ENCODE measurements at places on chromosomes 7 and 10. TPM values are rescaled to one million over a fixed set of nuclear protein-coding genes. Genes with fewer than 3 reads are reported as not detected.

DNA sequence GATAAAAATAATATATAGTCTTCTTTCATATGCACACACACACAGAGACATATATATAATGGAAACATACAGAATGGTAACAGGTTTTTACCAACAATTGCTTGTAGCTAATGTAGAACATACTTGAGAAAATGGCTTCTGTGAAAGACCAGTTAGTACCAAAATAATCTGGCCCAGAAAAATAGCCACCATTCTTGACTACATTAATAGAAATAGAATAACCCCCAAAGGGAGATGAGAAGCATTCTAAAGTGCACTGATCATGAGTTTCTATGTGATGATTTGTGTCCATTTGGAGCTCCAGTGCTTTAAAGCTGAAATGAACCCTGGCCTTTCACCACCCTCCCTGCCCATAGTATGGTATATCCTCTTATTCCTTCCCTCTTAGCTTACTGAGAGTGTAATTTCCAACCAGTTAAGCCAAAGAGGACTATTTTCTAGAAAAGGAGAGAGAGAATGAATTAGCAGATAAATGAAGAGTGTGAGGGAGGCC, 22.9 kb upstream of the IFIT2 start:
- DNase-seq: no peak

DNA sequence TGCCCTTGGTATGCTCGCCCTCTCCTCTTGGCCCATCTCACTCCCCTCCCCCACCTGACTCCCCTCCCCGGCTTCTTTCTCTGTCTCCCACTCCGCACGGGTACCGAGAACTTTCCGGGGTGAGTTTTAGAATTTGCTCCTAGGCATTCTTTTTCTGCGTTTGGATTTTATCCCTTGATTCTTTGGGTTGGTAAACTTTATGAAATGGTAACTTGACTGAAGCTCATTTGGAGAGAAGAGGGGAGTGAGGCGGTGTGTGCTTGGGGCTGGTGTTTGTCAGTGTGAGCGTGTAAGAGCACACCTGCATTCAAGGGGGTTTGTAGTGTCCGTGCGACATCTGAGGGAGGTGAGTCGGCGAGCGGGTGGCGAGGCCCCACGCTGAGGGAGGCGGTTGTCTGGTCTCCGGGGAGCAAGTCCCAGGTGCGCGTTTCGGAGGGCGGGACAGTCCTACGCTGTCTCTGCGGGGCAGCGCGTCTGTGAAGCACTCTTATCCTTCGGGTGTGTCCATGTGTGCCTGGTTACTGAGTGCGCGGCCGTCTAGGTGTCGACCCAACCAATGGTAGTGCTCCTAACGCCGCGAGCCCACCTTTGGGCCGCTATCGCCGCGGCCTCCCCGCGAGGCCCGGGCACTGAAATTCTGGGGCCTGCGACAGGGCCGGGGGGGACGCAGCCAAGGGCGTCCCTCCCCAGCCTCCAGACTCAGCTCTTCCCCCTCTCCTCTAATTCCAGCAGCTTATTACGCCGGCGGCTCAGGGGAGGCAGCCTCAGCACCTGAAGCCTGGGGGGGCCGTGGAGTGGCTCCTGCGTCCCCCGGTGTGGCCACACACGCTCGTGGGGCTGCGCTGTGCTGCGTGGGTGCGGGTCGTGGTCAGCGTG, 2.6 kb upstream of the ZNF503 start:
- DNase-seq: no peak

GRCh38 chr7:7720193-7720592, 1.8 kb upstream of the RPA3 start:
- DNase-seq: no peak

DNA sequence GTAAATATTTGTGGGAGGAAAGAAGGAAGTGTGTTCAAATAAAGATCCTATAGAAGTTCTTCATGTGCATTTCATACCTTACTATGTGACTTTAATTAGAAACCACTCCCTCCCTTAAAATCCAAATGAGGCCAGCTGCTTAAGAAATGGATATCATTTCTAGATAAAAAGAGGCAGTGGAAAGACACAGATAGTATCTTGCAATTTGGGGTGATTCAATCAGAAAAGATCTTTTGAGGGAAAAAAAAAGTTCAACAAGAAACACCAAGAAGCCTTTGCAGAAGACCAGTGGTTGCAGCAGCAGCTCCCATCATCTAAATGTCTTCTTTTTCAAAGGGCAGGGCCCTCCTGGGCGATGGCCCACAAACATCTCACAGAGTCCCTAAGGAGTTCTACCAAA, 200.1 kb downstream of the LRRN3 start:
- DNase-seq: no peak

- no peak for DNase-seq
Observed at GRCh38 chr10:508726-509125, 180.7 kb downstream of the DIP2C start.

- peak; percentile 43 for DNase-seq
Observed at GRCh38 chr10:110356628-110357245, 52.0 kb upstream of the SMNDC1 start.

- no peak for DNase-seq
Observed at GRCh38 chr10:1151076-1152033, 95.2 kb downstream of the WDR37 start.

DNA sequence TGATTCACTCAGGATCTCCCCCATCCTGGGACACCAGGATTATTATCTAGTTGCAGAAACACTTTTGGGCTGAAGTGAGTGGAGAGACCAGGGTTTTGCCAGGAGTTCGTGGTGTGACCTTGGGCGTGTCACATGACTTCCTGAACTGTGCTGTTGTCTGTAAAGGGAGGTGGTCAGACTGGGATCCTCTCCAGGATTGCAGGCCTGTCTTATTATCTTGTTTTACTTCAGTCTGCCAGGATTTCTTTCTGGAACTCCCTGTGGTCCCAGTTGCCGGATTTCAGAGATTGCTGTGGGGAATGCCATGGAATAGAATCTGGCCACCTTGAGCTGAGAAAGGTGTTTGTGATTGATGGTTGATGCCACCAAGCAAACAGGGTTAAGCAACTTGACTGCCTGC, 35.8 kb downstream of the CRCP start:
- no peak for DNase-seq

GRCh38 chr7:83014546-83014945, 148.1 kb downstream of the PCLO start:
- DNase-seq: no peak

GRCh38 chr10:129807211-129807610, 156.9 kb downstream of the EBF3 start:
- no peak for DNase-seq

GRCh38 chr10:118963933-118964332, 65.6 kb upstream of the NANOS1 start:
- no peak for DNase-seq

DNA sequence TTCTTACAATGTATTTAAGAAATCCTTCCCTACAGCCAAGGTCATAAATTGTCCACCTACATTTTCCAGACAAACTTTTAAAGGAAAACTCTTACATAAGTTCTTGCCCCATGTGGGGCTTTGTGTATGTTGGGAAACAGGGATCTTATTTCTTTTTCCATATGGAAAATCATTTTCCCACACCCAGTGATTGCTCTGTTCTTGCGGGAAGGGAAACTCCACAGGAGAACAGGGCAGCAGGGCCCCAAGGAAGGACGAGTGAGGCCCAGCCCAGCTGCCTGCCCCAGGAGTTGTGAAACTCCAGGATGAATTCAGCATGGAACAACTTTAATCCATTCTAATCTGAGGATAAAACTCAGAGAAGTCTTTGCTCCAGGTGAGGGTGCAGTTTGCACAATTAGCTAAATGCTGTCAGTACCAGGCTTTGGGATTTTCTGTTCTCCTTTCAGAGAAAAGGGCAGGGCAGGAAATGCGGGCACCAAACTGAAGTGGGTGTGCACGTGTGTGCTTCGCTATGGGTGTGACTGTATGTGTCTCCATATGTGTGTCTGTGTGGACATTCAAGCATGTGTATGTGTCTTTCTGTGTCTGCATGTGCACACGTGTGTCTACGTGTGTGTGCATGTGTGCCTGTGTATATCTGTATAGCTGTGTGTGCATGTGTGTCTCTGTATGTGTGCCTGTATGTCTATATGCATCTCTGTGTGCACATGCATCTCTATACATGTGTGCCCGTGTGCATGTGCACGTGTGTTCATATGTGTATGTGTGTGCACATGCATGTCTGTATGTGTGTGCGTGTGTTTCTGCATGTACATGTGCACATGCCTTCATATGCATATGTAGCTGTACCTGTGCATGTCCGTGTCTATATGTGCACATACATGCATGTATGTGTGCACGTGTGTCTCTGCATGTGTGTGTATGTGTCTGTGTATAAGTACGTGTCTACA, 102.0 kb upstream of the FAM20C start:
- no peak for DNase-seq

DNA sequence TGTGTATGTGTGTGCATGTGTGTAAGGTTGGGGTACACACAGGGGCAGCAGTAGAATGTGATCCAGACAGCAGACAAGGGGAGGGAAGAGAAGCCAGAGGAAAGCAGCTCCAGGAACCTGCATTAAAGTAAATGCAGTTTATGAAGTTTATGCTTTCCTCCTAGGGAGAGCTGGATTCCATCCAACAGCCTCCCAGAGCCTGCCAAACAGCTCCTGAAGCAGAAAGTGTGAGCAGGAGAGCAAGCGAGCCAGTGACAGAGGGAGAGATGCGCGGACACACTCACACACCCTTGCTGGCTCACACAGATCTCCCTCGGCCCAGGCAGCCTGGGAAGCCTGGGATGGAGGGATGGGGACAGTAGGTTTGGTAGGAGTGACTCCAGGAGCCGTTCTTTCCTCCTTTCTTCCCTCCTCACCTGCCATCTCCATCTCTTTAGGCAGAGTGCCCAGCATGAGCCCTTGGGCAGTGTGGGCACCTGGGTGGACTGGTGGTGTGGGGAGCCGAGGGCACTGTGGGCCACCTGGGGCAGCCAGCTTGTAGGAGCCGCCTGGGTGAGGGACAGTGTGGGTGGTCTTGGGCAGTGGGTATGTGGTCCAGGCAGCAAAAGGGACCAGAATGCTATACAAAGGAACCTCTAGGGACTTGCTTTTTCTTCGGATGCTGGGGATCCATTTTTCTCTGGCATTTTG, 46.1 kb downstream of the PAX2 start:
- no peak for DNase-seq

- DNase-seq: peak; percentile 70
Observed at GRCh38 chr10:101780818-101781654, 2.2 kb downstream of the NPM3 start.

DNA sequence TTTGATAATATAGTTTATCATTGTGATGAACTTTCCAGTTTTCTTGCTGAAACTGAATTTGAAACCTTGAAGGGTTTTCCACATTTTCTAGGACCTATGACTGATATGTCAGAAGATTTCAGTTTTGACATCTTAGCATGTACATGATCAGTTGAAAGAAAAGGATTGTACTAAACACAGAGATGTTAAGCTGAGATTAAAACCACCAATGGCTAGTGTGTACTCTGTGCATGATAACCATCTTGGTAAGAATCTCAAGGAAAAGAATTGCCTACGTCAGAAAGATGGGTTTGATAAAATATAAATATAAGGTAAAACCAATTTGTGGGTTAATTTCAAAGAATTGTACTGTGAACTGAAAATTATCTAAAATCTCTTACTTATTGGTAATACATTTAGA, 776.4 kb downstream of the GATA3 start:
- no peak for DNase-seq

- no peak for DNase-seq
Observed at GRCh38 chr7:95960706-95961244, 188.4 kb downstream of the DYNC1I1 start.

- DNase-seq: no peak
Observed at GRCh38 chr7:28745351-28745750, 212.8 kb downstream of the TRIL start.

- no peak for DNase-seq
Observed at GRCh38 chr10:131757285-131758058, 143.3 kb upstream of the PPP2R2D start.

Gene SLC26A3
- not detected for total RNA-seq

Gene MYH16
- not detected for total RNA-seq

Gene GIMAP1
- 23.0 TPM for total RNA-seq

Gene EBLN1
- not detected for total RNA-seq

Gene TNKS2
- total RNA-seq: 50.6 TPM

Gene MYOF
- total RNA-seq: 1.6 TPM

Gene XRCC2
- 0.25 TPM for total RNA-seq

Gene ANKRD61
- not detected for total RNA-seq

Gene ALOX5
- 66.6 TPM for total RNA-seq

Gene NEUROG3
- not detected for total RNA-seq

Gene PKD2L1
- not detected for total RNA-seq

Data from T-helper 17 cell (primary cell).